Endothelial cell (in vitro differentiated cells): ENCODE measurements at places on chromosomes 12 and 14. TPM values are rescaled to one million over a fixed set of nuclear protein-coding genes. Genes with fewer than 3 reads are reported as not detected.

DNA sequence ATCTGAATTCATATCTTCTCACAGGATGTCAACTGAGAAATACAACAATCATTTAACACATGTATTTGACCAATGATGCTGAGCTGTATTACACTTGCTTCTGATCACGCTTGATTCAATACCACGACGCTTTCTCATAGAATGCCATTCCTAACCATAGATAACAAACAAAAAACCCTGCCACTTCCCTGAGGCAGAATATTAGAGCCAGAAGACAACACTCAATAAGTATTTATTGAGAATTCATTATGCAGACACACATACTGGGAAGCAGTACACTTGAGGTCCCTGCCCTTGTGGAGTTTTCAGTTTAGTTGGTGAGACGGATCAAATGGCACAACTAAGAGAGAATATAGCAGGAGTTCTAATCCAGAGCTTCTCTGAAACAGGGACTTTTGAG lies 32.4 kb downstream of the BLTP3B start:
- DNase-seq = no peak

- DNase-seq = no peak
Measured at GRCh38 chr14:58977366-58977765, 211.1 kb upstream of the DAAM1 start.

DNA sequence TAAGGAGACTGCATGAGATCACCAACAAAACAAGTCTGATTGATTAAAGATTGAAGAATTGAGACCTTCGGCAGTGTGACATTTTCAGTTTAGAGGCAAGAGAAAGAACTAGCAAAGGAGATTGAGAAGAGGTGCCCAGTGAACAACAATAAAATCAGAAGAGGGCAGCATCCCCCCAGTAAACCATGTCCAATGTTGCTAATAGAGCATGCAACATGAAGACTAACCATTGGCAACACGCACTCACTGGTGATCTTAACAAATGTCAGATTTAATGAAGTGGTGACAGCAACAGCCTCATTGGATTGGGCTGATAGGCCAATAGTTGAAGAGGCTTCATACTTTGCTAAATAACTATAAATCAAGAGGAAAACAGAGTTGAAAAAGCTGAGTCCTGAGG lies 20.7 kb upstream of the TAS2R14 start:
- DNase-seq = no peak

Gene KRT1
- not detected for total RNA-seq

Gene BEGAIN
- total RNA-seq = 1.6 TPM

DNA sequence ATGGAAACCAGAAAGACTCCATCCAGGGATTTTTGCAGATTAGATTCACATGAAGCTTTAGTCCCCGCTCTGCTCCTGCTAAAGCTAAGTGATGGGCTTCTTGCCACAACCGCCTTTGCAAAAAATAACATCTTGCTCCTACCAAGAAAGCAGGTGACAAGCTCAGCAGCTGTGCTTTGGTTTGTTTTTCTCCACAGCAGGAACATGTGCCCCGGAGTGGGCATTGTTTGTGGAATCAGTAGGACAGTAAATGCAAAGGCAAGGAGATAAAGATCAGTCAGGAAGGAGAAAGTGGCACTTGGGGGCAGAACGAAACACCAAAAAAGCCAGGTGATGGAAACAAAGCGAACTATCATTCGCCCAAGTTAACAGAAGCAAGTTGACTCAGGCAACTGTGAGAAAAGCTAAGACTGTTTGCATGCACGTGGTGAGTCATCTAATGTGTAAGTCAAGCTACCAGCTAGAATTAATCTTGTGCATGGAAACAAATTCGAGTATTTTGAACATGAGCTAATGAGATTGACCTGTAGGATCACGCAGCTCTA lies 165.5 kb upstream of the PLXNC1 start:
- DNase-seq = no peak

DNA sequence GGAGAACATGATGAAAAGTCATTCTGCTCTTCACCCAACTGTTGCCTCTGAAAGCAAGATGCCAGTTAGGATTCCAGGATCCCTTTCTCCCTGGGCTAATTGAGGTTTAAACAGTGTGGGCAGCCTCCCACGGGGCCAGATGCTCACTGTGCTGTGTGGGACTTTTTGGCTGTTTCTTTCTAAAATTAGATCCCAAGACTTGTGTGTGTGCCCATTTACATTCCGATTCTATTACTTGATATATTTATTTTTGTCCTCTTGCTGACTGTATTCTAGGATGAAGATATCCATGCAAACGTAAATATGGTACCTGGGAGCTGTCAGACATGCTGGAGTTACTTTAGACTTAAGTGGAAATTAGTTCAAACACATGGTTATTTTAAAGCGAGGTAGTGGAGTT lies 6.2 kb downstream of the IFT43 start:
- no peak for DNase-seq

- DNase-seq = no peak
Measured at GRCh38 chr14:99853206-99853605, 60.0 kb downstream of the EML1 start.
